ENCODE measurements at places on chromosomes 6 and 20. TPM values are rescaled to one million over a fixed set of nuclear protein-coding genes. Genes with fewer than 3 reads are reported as not detected.

Gene PSMB1
- total RNA-seq, result 338 TPM

Gene EPB41L1
- 39.8 TPM for total RNA-seq

Gene CCN6
- not detected for total RNA-seq

Gene OOEP
- not detected for total RNA-seq

Gene MMP24
- 1.0 TPM for total RNA-seq

Gene BPIFB1
- not detected for total RNA-seq

Gene ZNF76
- 10.7 TPM for total RNA-seq

Data from smooth muscle cell of the umbilical artery (primary cell).